NCI-H82 (cell line): ENCODE measurements at places on chromosomes 4 and X.

- DNase-seq = peak; percentile 66
These were observed 126.5 kb downstream of the ADGRA3 start for GRCh38 chr4:22389240-22389870.

DNA sequence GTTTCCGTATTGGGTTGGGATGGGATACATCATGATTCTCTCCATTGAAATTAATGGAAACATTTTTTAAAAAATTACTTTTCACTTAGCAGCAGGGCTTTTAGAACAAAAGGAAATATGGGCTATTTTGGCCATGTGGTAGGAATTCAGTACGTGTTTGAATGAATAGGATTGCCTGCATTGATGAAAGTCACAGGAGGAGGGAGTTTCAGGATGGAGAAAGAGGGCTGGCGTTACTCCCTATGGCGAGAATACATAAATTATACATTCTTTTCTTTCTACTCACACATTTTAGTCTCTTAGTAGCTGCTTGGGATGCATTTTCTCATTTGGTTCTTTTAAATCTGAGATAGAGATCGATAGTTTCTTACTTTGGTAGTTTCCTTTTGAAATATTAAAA is 100.3 kb upstream of the PDHA1 start:
- no peak for DNase-seq

DNA sequence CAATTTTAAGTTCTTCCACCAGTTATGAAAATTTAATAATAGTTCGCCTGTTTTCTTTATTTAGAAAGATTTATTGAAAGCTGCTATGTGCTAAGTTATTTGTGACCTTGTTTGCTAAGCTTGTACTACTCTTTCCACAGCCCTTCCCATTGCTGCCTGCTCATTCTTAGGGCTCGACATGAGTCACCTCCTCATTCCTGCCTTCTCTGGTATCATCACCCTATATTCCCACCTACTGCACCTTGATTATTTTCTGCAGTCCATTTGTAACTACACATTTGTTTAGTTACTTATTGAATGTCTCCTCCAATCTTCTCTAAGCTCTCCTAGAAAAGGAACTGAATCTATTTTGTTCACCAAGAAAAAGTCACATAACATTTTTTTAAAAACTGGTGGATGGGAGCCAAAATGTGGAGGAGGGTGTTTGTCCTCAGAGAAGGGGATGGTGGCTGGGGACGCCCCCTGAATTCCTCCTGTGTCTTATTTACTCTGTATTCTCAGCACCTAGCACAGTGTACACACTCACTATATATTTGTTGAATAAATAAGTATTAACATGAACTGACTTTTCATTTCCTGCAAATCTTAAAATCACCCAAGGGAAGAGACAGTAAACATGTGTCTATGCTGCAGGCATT is 3.7 kb upstream of the RAB9A start:
- DNase-seq = no peak

DNA sequence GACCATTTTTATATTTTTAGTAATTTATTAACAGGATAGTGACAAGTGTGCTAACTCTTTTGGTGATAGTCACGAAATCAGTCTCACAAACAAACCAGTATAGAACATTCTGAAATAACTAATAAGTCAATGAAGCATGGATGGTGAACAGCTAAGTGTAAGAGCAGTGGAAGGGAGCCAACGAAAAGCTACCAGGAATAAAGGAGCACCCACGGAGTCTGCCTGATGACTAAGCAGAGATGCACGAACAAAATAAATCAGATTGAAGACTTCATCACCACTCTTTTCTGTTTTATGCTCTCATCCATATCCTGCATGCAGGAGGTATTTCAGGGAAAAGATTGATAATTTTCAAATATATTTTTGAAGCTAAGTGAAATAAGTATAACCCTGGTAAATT is 891.1 kb upstream of the HS3ST1 start:
- no peak for DNase-seq
